ENCODE measurements at places on chromosomes 3 and 15.
A peak's percentile ranks its signal among the peaks of the same experiment; 100 is the strongest.

DNA sequence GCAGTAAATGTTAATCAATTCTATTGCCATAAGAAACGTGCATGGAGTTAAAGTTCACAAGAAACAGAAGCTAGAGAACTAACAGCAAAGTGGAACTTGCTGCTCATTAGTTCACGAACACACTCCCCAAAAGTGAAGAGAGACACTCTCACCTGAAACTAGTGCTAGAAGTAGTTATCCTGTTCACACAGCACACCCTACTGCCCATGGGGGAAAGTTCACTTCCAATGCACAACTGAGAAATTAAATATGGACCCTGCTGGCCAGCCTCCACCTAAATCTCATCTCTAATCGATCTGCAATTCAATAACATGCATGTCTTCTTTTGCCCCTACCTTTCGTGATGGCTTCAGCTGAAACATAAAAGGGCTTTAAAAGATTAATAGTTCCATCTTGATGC, 39.4 kb upstream of the FRMD4B start:
- DNase-seq, result peak; percentile 29

- peak; percentile 71 for DNase-seq
These were observed 31.9 kb downstream of the CRTC3 start for GRCh38 chr15:90561344-90562244.

DNA sequence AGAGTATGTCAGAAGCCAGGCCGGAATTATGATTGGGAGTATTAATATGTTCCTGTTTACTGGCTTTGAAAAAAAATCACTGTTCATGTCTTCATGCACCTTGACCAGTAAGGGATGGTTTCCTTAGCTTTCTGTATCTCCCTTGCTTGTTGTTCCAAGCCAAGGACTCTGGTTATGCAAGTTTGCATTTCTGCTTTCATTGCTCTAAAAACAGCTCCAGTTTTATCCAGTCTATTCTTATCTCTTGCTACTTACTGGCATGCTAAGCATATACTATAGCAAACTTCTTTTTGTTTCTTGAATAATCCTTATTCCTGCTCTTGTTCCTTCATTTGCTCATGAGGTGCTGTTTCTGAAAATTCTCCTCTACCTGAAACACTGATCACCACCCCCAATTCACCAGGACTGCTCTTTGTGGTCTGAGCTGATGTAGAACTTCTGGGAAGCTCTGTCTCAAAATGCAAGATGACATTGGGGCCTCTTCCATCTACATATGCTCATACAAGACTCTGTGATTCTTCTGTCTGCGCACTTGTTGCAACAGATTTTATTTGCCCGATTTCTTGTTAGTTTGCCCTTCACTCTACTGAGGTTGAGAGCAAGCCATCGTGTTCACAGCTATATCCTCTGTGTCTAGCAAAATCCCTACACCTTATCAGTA, 173.0 kb downstream of the EBLN2 start:
- no peak for DNase-seq

DNA sequence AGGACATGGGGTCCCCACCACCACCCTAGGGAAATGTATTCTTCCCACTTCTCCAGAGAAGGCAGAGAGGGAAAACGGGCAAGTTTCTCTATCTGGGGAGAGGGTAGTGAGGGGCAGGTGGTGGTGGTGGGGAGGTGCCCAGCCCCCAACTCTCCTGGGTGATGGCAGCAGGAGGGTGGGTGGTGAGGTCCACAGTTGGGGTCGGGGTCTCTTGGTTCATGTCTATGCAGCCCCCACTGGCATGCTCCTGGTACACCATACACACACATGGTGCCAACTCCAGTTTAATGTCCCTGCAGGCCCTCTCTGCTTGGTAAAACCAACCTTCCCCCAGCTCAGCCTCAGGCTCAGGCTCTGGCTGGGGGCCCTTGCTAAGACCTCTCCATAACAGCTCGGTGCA, 254.5 kb upstream of the LYSMD4 start:
- no peak for DNase-seq

DNA sequence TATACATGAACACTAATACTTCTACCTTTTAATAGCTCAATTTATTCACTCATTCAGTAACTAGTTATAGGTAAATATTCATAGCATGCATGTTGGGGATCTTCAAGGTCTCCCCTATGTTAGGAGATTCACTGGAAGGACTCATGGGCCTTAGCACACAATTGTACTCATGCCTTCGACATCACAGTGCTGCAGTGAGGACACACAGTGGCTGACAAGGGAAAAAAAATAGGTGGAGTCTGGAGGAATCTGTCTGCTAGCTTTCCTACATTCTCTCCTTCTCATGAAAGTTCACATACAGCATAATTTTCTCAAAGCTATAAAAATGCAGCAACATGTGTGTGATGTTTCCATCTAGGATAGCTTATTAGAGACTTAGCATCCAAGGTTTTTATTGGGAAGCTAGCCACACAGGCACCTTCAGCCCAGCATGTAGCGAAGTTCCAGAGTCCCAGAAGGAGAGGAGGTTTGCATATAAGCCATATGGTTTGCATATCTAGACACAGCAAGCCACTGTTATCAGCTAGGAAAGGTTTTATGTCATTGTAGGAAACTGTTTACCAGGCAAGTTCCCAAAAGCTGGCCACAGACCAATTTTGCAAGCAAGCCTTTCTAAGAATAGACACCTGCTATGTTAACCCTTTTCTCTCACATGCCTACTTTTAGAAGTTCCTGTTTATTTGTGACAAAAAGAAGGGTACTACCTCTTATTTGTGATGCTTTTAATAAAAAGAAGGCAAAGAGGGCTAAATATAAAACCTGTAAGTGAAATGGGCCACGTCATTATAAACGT, 46.4 kb downstream of the MORC1 start:
- no peak for DNase-seq

- no peak for DNase-seq
These were observed 37.3 kb downstream of the LMCD1 start for GRCh38 chr3:8538913-8539312.

- no peak for DNase-seq
These were observed 87.2 kb downstream of the EBLN2 start for GRCh38 chr3:73148682-73149081.

- no peak for DNase-seq
These were observed 5.3 kb downstream of the PLCB2 start for GRCh38 chr15:40302288-40302886.

- DNase-seq, result no peak
These were observed 57.4 kb upstream of the POLR2M start for GRCh38 chr15:57649138-57649537.

DNA sequence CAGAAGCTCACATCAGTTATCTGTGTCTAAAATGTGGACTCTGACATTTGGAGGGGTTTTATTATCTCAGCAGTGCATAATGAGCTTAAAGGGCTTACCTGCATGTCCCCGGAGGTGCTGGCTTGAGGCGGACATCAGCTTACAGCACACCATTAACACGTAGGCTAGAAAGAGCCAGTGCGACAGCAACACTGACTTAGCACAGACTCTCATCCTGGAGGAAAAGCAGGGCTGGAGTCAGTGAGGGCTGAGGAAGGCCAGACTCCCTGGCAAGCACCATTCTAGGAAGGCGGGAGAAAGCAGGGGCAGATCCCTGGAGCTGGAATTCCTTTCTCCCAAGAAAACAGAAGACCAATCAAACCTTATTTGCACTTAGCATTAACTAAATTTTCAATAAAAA, 51.7 kb downstream of the TAFA4 start:
- no peak for DNase-seq

- DNase-seq, result no peak
These were observed 12.5 kb downstream of the GASK1A start for GRCh38 chr3:42991341-42992315.

DNA sequence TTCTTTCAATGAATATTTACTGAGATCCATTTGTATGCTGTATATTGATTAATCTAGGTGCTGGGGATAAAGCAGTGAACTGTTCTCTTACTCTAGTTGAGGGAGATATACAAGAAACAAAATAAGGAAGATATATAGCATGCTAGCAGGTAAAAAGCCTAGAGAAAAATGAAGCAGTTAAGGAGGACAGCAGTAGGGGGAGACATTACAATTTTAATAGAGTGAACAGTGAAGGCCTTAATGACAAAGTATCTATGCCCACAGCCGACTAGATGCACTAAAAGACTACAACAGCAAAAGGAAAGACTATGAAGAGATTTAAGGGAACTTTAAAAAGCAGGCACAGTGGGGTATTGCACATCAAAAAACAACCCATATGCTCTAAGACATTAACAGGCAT, 81.4 kb downstream of the XRN1 start:
- no peak for DNase-seq

DNA sequence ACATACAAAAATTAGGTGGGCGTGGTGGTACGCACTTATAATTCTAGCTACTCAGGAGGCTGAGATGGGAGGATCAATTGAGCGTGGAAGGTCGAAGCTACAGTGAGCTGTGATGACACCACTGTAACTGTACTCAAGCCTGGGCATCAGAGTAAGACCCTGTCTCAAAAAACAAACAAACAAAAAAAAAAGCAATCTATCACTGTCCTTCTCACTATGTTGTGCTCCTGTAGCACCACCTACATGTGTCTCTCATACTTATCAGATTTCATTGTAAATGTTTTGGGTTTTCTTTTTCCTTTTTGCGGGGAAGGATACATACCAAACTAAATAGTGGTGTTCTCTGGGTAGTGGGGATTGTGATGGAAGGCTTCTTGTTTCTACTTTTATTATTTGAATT, 14.8 kb downstream of the FANCD2 start:
- no peak for DNase-seq

DNA sequence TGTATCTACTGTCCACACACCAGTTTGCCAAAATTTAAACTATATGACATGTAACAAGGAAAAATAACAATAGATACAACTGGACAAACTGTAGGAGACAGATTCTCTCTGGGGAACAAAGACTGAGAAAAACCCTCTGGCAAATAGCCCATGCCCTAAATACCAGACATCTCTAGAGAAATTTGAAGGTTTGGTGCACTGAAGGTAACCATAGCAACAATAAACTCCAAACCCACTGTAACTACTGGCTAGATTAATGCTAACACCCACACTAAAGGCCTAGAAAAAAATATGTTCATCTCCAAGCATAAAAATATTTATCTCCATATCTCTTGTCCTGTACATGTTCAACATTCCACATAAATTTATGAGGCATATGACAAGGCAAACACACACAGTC, 267.1 kb downstream of the STXBP5L start:
- DNase-seq, result no peak

DNA sequence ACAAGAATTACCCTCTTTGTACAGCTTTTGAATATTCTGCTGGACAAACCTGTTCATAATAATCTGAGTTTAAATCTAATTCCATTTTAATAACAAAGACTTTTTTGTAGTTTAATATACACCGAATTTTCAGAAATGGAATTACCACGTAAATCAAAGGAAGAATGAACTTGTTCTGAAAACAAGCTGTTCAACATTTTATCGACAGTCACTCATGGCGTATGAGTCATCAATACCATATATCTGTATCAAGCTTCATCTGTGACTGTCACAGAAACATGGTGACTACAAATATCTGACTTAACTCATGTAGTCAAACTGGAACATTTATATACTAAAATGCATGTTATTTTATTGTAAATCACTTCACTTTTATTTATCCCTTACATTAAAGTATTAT, 90.0 kb downstream of the EFL1 start:
- no peak for DNase-seq

DNA sequence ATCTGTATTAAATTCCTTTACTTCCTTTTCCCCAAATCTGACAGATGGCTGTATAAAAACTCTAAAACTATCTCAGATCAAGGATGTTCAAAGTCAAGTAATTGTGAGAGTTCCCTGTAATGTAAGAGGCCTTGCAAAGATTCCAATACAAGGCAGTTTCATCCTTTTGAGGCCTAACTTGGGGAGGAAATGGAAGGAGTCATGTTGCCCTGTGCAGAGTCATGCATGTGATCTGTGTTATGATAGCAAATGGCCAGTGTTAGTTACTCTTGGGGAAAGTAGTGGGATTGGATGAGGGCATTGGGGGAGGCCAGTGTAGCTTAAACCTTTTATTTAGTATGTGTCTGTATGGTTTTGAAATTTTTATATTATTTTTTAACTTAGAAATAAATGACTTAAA, 23.7 kb upstream of the FBXL22 start:
- DNase-seq, result no peak

GRCh38 chr15:83380682-83381081, 66.5 kb upstream of the SH3GL3 start:
- no peak for DNase-seq

GRCh38 chr15:100041127-100041828, 300.5 kb downstream of the ADAMTS17 start:
- no peak for DNase-seq

GRCh38 chr3:152318512-152318911, 49.8 kb downstream of the MBNL1 start:
- DNase-seq, result no peak

DNA sequence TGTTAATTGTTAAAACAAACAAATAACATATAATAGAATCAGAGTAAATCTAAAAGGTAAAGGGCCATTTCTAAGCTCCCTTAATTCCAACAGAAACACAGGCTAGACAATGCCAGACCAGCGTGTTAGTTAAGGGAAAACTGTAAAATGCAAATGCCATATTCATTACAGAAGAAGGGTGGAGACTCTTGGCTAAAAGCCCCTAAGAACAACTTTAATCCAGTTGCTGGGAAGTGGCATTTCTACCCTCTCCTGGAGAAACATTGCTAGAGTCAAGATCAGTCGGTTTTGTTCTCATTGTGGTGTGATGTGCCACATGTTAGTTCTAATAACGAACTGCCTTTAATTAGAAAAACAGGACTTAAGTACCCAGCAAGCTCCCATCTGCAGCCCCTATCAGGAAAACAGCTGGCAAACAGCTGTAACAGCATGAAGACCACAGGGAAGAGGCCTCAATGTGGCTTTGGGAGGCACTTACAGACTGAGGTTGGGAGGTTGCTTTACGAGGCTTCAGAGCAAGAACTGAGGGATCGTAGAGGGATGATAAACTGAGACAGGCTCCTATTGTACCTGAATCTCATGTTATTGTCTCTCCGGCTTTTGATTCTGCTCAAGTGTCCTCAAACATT, 1134.8 kb downstream of the ROBO1 start:
- no peak for DNase-seq

GRCh38 chr3:77147836-77148578, 108.1 kb downstream of the ROBO2 start:
- DNase-seq, result no peak

DNA sequence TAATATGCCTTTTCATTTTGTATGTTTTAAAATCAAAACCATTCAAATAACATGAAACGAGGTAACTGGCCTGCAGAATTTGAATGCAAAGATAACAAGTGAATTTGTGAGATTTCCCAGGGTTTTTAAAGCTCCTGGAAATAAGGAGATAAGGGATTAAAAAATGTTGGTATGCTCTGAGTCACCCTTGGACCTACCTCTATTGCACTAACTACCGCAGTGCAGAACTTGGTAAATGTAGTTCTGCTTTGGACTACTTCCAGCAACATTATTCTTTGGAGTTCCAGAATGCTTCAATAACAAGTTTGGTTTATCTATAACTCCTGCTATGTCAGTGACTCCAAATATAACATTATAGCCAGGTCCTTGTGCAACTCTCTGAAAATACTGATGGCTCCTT, 201.7 kb downstream of the GAP43 start:
- no peak for DNase-seq

Data from CD4-positive, alpha-beta T cell treated with Interleukin-12 subunit alpha and Interleukin-12 subunit beta, for 1 hour (primary cell).